Peyer's patch (tissue), 4 donors: ENCODE measurements at places on chromosomes 12 and 14. TPM values are rescaled to one million over a fixed set of nuclear protein-coding genes. Genes with fewer than 3 reads are reported as not detected.

DNA sequence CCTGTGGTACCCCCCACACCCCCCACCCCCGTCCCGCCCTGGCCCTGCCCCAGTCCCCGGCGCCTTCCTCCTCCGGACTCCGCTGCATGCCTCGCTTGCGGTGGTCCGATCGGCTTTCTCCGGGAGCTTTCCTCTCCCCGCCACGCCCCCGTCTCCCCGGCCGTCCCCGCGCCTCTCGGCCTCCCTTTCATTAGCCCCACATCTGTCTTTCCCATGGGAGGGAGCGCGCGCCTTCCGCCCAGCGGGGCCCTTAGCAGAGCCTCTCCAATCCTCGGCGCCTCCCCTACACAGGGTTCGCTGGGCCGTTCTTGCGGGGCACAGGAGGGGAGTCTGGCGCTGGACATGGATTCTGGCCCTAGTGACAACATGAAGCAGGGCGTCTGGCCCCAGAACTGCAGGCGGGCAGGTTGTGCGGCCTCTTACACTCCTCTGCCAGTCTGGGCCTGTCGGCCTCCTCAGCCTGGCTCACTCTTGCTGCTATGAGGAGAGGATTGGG is 1.5 kb upstream of the EFS start:
- DNase-seq, result no peak

DNA sequence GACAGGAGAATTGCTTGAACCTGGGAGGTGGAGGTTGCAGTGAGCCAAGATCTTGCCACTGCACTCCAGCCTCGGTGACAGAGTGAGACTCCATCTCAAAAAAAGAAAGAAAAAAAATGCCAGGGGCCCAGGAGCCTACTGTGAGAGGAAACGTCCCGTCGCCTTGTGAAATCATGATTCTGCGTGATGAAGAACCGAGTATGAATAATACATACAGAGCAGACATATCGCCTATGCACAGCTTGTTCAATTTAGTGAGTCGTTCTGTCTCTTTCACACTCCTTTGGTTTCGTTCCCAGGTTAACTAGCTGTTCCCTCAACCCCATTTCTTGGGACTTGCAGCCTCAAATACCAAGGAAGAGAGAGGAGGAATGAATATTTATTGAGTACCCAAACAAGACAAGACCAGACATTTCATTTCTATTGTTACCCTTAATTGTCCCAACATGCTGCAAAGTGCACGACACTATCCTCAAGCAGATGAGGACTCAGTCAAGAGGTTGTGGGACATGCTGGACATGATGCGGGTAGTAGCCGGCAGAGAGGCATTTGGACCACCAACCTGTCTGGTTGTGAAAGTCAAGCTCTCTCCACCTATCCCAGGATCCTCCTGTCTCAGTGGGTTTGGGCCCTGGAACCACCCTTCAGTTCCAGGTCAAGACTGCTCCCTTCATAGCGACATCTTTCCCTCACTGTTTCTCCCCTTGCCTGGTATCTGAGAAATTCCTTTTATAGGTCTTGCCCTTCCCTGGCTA is 8.6 kb upstream of the CD27 start:
- peak; percentile 6 for DNase-seq

DNA sequence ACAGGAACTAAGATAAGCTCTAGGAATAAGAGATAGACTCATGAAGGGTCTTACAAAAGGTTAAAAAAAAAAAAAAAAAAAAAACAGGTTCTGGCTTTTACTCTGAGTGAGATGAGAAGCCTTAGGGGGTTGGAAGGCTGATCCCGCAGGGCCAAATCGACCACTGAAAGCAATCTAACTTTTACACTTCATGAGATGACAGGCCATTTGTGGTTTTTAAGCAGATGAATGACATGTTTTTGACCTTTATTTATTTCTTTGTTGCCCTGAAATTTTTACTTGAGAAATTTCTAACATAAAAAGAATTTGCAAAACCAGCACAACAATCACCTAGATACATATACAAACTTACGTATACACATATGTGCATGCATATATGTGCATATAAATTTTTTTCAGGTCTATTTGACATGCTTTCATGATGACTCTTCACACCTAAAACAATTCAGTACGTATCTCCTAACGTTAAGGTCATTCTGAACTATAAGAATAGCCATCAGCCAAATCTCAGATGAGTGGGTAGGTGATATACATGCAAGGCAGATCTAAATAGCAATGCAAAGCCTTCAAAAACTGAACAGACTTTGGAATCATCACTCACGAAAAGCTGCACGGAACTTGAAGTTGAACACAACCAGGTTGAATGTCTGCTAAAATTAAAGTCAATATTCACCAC is 87.0 kb downstream of the R3HDM2 start:
- no peak for DNase-seq

- DNase-seq, result no peak
Observed at GRCh38 chr14:73700325-73700724, 13.9 kb downstream of the PNMA1 start.

DNA sequence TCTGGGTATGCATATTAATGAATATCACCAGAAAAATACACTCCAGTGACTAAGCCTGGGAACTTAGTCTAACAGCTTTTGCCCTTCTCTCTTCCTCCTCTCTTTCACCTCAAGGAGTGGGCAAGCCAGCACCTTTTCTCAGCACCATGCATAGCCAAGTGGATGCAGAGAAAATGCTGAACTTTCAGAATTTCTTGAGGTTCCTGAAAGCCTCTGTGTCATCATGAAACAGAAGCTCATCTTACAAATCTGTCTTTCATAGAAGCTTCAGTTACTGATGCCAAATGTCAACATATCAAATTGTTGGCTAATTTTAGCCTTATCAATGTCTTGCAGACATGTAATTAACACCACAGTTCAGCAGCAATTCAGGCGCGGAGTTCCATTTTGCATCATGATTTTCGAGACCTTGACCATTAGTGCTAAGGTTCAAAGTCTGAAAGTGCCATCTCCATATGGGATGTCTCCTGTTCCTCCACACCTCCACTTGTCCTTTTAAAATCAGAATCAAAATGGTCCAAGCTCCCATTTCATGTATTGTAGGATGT is 51.1 kb upstream of the RPH3A start:
- no peak for DNase-seq

DNA sequence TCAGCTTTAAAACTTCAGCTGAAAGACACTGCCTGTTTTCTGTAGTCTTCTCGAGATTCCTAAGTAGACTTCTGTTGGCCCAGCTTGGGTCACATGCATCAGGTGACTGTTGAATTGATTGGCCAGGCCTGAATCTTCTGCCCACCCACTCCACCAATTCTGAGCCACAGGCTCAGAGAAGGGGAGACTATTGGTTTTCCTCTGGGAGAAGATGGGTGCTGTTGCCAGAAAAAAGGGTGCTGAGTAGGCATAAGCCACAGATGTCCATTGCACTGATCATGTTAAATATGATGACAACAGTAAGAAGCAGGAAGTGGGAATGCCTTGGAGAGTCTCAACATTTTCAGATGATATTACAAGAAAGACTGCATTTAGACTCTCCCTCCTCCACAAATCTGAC is 6.8 kb upstream of the SPTLC2 start:
- DNase-seq, result no peak

DNA sequence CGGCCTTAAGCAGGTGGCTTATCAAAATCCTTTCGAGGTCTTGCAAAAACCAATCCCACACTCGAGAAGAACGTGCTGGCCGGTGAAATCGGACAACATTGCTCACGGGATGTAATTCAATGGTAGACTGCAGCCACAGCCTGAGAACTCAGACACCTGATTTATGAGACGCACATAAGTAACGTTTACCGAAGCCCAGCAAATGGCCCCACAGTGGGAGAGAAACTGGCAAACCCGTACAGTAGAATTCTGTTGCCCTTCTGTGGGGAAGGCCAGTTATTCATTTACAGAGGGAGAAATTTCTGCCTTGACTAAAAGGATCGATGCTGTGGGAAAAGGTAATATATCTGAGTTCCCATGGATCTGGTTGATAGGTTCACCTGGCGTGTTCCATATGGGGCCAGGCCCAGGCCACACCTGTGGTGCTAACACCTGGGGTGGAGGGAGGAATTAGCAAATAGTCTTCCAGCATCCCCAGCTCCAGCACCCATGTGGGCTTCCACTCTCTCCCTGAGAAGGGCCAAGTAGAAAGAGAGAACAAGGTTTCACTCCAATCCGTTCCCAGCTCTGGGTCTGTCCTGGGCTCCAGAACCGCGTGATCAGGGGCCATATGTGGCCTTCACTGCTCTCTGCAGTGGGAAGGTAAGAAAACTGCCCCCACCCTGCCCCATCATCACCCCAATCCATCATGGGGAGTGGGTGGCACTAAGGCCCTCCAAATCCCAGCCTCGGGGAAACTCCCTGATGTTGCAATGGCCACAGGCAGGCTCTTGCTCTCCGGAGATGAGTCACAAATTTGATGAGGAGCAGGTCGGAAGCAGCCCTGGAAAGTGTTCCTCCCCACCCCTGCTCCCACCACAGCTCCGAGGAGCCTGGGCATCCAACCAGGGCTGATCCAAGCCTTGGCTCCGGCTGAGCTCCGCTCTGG is 12.7 kb downstream of the BDKRB1 start:
- peak; percentile 16 for DNase-seq

GRCh38 chr12:123267991-123268843 is 3.4 kb downstream of the CDK2AP1 start:
- DNase-seq, result no peak

- DNase-seq, result no peak
Observed at GRCh38 chr14:21414137-21414631, 30.4 kb upstream of the SUPT16H start.

DNA sequence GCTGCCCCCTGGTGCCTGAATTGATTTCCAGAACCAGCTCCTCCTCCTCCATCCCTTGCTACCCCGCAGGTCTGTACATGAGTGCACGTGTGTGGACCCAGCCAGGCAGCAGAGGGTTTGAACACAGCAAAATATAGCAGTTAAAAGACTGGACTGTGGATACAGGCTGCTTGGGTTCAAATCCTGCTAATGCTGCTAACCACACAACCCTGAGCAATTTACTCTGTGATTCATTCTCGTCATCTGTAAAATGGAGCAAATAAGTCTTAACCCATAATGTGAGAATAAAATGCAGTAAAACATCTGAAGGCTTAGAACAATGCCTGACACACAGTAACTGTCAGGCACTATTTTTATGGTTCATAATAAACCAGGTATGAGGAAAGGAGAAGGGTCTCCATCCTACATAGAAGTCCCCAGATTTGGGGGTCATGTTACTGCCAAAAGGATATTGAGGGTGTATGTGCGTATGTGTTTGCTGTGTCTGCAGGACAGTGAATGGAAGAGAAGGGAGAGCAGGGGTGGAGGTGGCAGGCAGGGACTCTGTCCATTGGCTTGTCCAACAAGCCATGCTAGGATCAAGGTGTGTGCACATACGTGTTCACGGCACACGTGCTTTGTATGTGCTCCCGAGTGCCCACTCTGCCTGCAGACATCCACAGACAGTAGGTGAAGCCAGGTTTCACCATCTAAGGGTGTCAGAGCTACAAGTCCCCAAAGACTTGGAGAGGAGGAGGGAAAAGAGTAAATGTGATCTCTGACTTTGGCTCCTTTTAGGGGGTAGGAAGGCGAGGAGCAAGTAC is 1.5 kb upstream of the STAT6 start:
- no peak for DNase-seq

GRCh38 chr12:15842108-15842507 is 40.1 kb upstream of the STRAP start:
- no peak for DNase-seq

DNA sequence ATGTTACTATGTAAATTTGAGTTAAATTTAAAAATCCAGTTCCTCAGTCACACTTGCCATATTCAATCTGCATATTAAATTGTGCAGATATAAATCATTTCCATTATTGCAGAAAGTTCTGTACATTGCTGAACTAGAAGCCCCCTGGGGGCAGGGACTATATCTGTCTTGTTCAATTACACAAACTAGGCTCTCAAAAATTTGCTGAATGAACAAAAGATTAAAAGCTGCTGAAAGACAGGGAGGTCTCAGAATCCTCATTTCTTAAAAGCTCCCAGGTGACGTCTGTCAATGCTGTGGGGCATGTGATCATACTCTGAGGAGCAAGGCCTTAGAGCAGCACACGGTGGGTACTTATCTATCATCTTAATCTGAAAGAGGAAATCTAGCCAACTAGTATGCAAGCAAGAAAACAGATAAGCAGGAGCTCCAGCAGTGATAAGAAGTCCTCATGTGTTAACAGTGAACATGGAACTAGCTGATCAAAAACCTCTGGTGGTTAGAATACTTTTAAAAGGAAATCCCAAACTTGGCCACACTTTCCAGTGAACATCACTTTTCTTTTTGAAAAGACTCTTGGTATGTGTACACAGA is 60.5 kb downstream of the APPL2 start:
- no peak for DNase-seq

GRCh38 chr12:98845957-98846356 is 200.9 kb downstream of the APAF1 start:
- no peak for DNase-seq

DNA sequence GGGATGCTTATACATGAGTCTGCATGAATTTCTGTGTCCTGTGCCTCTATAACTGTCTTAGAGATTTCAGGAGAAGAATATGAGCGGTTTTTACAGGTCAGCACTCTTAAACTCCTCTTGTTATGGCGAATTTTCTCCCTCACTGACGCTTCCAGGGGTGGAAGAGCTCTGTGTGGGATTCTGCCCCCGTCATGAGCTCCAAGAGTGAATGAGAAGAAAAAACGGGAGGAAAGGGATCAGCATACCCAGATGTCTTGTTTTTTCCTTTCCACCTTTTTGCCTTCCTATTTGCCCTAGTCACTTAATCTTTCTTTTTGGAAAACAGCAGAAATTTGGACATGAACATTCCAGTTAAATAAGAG is 651 bp downstream of the PFKM start:
- DNase-seq, result no peak

DNA sequence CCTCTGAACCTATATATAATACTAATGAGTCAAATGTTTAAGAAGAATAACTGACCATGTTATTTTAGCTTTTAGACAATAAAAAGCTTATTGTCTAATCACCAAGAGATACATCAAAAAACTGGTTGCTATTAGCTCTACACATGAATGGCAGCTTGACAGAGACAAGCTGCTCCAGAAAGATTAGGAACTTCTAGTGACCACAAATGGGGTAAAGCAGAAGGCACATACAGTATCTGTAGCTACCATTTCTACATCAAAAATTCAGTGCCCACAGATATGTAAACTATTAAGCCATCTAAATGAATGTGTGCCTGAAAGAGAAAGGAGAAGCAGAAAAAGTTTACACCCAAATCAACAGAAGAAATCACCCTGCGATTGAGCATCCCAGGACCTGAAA is 2.4 kb downstream of the AREL1 start:
- DNase-seq, result no peak

GRCh38 chr12:50990147-50990727 is 35.9 kb downstream of the SLC11A2 start:
- no peak for DNase-seq

Gene DCN
- total RNA-seq, result 323 TPM

Gene CACNA2D4
- 14.7 TPM for total RNA-seq

Gene HCAR2
- total RNA-seq, result not detected

Gene ZDHHC22
- total RNA-seq, result not detected
